ENCODE measurements at places on chromosomes 7 and 10.

DNA sequence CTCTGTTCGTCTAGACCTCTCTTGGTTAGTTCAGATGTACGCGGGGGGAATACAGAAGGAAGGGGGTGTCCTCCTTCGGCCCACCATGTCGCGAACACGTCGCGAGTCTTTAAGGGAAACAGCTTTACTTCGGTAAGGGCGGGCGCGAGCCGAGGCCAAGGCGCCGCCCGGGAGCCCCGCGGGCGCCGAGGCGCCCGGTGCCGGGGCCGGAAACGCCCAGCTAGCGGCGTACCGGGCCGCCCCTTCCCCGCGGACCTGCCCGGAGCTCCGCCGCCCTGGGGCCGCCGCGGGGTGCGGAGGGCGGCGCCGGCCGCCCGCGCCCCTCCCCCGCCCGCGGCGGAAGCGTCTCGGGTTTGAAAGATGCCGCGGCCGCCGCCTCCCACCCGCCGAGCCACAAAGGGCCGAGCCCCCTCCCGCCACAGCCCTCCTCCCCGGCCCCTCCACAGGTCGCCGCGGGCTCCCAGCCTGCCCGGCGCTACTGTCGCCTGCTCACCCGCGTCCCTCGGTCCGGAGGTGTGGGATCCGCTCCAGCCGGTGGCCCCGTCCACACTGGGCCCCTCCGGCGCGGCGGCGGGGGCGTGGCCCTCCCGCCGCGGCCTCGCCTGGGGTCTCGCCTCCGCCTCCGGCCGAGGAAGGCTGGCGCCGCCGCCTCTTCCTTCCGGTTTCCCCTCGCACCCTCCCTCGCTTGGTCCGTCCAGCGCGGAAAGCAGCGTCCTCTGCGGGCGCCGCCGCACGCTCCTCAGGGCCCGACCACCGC, at the start of gene KBTBD2:
Gene KBTBD2, minus strand, starts transcription at position 718 of the 757 bp plus-strand sequence. CDS start 12,156 bp downstream, outside the sequence.
- peak; percentile 84 for DNase-seq

- DNase-seq = peak; percentile 68
These were observed 145.3 kb downstream of the BTAF1 start for GRCh38 chr10:92068900-92069299.

- DNase-seq = peak; percentile 65
These were observed 24.6 kb downstream of the TBXAS1 start for GRCh38 chr7:139853506-139854123.

- DNase-seq = no peak
These were observed 21.8 kb downstream of the RP9 start for GRCh38 chr7:33087356-33087755.

DNA sequence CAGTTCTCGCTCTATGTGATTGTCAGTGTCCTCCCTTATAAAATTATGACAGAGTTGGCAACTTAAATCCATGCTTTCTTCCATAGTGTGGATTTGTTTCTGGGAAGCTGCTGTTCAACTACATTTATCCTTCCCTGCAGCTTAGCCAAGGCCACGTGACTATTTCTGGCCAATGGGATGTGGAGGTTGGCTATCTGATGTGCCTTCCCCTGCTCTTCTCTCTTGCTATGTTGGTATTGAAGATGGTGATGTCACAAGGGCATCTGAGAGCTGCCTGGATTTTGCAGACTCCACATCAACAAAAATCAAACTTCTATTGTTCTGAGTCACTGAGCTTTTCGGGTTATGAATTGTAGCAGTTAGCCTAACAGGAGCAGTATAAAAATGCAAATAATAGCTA, 164.9 kb upstream of the RHOBTB1 start:
- DNase-seq = no peak

DNA sequence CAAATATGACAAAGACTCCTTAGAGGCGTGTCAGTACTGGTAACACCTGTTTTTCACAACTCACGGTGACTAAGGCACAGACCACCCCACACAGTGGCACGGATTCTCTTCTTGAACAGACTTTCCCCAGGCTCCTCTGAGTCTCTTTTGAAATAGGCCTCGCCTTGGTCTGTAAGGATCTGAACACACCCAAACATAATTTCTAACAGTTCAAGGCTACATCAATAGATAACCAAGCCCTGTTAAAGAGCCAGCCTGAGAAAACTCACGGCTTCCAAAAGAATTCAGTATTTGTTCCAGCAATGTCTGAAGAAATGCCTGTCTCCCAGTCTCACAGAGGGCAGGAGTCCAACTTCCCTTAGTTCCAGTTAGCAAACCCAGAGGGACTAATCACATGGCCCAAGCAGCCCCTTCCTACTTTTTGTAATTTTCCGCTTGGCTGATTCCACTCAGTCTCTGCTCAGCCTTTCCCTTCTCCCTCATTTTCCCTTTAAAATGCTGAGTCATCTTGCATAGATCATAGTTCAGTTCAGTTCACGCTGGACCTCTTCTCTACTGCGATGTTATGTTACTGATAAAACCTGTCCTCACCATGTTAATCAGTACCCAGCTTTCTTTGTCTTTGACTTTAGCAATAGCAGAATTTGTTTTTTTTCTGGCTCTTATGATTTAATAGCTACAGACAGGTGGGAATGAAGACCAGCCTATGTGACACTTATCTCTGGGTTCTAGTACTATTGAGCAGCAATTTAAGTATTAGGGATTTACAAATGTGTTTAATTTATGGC, 22.6 kb upstream of the AKR1C3 start:
- peak; percentile 90 for DNase-seq

GRCh38 chr10:35351021-35351420, 14.7 kb downstream of the CCNY start:
- DNase-seq = peak; percentile 58

GRCh38 chr10:87550741-87551140, 46.0 kb downstream of the MINPP1 start:
- no peak for DNase-seq

DNA sequence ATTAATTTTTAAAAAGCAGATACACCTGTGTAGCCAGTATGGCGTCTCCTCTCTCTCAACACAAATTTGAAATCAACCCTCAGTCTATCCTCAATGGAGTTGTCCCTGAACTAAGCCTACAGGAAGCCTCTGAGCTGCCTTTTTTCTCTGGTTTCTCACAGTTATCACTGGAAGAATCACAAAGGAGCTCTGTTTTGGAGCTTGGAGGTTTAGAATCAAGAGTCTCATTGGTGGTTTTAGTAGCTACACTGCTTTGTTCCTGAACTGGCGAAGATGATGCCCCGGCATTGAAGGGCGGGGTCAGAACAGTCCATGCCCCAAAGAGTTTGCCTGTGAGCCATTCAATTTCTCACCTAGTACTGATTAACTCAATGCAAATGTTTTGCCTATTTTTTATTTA, 16.1 kb upstream of the BTRC start:
- no peak for DNase-seq

GRCh38 chr10:119616882-119617570, 20.3 kb upstream of the TIAL1 start:
- DNase-seq = no peak

- DNase-seq = no peak
These were observed 471.7 kb downstream of the GRM8 start for GRCh38 chr7:126780993-126781392.

- DNase-seq = no peak
These were observed 5.9 kb downstream of the KCNIP2 start for GRCh38 chr10:101837748-101838147.

DNA sequence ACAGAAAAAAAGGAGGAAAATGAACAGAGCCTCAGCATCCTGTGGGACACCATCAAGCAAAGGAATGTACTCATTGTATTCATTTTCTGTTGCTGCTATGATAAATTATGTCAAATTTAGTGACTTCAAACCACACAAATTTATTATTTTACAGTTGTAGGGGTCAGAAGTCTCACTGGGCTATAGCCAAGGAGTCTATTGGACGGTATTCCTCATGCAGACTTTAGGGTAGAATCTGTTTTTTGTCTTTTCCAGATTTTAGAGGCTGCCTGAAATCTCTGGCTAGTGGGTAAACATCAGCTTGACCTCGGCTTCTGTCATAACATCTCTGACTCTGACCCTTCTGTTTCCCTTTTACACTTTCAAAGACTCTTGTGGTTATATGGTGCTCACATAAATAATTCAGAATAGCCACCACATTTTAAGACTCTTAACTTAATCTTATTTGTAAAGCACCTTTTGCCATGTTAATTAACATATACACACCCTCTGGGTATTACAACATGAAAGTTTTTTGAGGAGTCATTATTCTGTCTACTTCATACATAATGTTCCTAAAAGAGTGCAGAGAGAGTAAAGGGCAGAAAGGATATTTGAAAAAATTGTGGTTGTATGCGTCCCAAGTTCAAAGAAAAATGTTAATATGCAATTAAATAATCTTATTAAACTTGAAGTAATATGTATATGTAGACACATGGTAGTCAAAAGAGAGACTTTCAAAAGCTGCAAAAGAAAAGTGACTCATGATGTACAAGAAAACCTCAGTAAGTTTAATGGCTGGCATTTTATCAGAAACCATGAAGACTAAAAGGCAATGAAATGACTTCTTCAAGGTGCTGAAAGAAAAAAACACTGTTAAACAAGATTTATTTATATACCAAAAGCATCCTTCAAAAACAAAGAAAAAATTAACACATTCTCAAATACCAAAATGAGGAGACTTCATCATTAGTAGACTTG, 70.8 kb upstream of the MEOX2 start:
- no peak for DNase-seq

- DNase-seq = no peak
These were observed 148.5 kb downstream of the UBE2H start for GRCh38 chr7:129804111-129804889.

DNA sequence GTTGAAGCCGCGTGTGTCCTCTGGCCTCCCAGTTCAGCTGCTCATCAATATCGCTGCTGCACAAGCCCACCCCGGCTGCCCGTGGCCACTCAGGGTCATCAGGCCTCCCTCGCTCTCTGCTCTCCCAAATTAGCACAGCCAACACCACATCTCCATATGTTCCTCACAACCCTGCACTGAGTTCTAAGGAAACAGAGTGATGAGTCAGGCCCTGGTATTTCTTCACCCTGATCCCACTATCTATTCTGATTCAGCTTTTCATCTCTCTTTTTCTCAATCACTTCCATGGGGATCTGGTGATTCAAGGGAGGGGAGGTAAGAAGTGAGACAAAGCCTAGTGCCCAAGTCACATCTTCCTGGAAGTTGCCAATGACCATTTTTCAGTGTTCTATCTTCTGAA, 23.8 kb downstream of the CYTH3 start:
- DNase-seq = peak; percentile 86

DNA sequence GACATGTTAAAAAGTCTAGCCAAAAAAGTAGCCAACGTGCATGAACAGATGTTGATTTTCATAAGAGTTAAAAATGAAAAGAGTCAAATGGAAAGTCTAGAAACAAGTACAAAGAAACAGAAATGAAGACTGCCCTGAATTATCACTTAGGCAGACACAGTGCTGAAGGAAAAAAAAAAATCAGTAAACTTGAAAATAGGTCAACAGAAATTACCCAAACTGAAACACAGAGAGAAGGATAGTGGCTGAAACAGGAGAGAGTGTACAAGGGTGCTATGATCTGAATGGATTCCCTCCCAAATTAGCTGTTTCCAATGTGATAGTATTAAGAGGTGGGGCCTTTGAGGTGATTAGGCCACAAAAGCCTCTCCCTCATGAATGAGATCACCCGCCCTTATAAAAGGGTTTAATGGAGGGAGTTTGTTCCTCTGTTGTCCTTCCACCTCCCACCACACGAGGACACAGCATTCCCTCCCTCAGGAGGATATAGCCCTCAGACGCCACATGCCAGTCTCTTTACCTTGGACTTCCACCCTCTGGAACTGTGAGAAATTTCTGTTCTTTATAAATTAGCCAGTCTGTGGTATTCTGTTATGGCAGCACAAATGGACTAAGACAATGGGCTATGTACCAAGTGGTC, 249.7 kb downstream of the AHR start:
- DNase-seq = no peak

- peak; percentile 59 for DNase-seq
These were observed 9.9 kb downstream of the VIM start for GRCh38 chr10:17237915-17238444.

- DNase-seq = no peak
These were observed 78.5 kb downstream of the TFPI2 start for GRCh38 chr7:93812061-93812460.

GRCh38 chr10:38184477-38184876, 90.3 kb downstream of the ZNF37A start:
- no peak for DNase-seq

DNA sequence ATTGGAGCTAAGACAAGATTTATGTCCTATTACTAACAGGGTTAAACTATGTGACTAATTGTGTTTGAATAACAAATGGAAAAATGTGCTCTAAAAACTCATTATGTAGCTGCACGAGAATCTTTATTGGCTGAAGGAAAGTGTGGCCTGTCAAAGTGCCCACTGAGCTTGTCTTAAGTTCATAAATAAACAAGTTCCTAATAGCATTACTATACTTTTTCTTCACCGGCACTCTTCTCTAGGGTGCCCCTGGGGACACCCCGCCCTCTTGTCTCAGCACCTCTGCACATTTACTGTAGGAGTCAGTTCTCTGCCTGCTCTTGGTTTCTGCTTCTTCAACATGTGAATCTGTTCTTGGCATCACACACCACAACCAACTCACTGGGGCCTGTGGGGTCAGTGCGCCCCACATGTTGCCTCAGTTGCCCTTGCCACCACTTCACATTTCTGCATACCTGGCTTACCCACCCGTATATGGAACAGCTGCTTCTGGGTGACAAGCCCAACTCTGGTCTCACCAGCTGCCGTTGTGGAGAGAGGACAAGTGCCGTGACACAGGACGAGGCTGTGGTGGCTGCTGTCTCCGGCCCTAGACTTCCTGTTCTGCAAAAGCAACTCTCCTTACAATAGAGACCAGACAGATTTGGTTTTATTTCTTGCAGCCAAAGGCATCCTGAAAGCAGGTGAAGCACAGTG, 96.3 kb upstream of the DDC start:
- no peak for DNase-seq

DNA sequence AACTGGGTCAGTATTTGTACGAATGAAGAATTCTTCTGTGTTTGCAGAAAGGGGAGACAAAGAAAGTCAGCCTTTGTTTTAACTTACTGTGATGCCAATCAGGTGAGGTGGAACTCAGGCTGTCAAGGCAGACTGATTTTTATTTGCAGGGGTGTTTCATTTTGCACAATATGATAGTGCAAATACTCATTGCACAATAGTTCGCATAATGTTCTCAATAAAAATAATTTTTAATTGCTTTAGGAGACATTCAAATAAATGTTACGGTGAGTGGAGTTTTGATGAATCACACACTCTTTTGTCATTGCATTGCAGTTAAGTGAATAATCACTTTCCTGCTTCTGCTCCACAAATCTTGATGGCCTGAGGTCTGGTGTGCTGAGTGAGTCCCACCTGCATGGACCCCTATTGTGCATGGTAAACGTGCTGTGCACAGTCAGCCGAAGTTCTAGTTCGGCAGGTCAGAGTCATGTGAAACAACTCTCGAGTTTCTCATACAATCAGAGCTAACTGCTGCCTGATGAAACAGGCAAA, 141.3 kb upstream of the FZD8 start:
- DNase-seq = peak; percentile 62

DNA sequence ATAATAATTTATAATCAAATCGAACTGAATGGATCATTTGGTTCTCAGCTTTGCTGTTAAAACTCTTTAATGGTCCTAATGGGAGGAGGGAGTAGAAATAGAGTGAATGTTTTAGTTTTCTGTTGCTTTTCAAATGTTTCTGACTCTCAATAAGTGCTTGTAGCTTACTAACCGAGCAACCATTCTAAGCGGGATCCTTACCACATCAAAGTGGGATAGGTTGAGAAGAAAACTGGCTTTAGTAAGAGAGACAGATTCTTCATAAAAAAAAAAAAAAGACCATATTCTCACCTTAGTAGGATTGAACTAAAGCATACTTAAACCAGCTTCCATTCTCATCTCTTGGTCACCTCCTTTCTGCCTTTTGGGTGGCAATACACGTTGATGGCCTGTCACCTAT, 584.2 kb downstream of the AUTS2 start:
- no peak for DNase-seq
